ENCODE measurements at places on chromosomes 2 and 18.

- no peak for DNase-seq
Measured at GRCh38 chr2:152603166-152603565, 114.1 kb downstream of the PRPF40A start.

- DNase-seq = no peak
Measured at GRCh38 chr18:62788111-62788510, 72.8 kb downstream of the PHLPP1 start.

DNA sequence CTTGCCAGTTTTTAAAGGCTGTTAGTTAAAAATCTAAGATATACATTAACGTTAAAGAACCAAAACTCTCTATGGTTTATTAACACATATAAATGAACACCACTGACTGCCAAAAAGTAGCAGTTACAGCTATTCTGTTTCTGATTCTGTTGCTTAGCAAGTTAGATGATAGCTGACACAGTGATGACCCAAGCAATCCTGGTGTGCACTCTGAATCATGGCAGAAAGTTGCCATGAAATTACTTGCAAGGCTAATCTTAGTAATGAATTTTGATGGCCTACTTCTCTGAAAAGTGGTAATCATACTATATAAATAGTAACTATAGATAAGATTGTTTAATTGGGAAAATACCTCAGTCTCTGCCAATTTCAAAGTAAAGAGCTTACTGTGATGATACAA is 57.7 kb downstream of the ROCK2 start:
- no peak for DNase-seq

DNA sequence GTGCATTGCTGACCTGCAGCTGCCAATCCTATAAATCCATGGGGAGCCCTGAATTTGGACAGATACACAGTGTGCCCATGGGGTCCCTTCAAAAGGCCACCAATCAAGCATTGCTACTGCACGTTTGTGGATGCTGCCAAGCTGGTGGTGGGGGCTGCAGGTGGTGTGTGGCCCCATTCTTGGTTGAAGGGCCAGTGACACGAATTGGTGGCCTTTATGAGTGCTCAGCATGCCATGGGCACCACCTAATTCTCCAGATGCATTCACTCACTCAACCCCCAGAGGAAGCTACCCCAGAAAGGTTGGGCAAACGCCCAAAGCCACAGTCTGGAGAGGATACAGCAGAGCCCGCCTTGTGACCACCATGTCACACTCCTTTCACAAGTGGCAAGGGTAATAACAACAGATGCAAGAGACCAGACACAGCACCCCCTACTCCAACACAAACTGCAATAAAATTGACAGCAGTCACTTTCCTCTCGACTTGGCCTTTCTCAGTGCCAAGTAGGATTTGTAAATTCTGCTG is 27.1 kb downstream of the MC2R start:
- DNase-seq = no peak

GRCh38 chr2:227370791-227371312 is 8.3 kb downstream of the TM4SF20 start:
- no peak for DNase-seq

GRCh38 chr2:241929551-241930490 is 60.3 kb downstream of the RTP5 start:
- no peak for DNase-seq

DNA sequence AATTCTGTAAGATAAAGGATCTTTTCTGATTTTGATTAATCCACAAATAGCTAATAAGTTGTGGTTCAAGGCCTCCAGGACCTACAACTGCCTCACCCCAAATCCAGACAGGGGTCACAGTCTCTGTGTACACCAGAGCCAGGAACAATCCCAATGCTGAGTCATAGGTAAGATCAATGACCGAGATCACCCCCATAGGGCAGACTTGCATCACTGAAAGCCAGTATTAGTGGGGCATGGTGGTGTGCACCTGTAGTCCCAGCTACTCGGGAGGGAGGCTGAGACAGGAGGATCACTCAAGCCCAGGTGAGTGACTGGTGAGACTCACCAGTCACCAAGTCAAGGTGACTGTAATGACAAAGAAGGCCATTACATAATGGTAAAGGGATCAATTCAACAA is 12.9 kb downstream of the PARD6G start:
- DNase-seq = no peak

DNA sequence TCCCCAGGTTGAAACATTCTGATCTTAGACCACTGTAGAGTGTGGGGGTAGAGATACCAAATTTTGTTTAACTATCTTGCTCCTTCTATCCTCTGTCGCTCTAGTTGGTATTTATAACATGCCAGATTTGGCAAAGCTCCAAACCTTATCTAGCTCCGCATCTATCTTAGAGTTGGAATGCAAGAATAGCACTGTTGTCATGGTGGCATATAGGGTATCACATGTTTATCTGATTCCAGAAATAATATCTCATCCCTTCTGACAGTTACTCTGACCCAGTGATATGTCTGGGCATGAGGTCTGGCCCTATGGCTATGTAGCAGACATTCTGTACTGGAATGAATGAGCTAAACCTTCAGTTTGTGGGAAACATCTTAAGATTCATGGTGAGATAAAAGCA is 51.7 kb downstream of the CABYR start:
- DNase-seq = no peak

DNA sequence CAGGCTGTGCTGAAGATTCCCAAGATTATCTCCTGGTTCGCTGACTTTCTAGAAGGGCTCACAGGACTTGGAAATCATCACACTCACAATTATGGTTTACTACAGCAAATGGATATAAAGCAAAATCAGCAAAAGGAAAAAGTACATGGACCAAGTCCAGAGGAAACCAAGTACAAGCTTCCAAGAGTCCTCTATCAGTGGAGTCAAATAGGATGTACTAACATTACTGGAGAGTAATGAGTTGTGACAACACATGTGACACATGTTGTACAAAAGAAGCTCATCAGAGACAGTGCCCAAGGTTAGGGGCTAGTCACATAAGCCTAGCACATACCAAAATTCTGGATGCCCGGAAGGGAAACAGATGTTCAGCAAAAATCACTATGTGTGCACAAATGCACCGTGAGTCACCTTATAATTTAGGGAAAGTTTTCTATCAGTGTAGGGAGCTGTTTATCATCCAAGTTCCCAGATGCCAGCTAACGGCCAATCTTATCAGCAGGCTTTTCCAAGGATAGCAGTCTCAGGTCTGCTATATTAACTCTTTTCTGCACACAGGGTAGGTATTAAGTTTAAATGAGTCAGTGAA is 9.5 kb downstream of the TMEM237 start:
- no peak for DNase-seq

- peak; percentile 16 for DNase-seq
Measured at GRCh38 chr18:11309172-11309571, 159.8 kb upstream of the PIEZO2 start.

- DNase-seq = no peak
Measured at GRCh38 chr18:9173770-9174233, 37.2 kb downstream of the ANKRD12 start.

DNA sequence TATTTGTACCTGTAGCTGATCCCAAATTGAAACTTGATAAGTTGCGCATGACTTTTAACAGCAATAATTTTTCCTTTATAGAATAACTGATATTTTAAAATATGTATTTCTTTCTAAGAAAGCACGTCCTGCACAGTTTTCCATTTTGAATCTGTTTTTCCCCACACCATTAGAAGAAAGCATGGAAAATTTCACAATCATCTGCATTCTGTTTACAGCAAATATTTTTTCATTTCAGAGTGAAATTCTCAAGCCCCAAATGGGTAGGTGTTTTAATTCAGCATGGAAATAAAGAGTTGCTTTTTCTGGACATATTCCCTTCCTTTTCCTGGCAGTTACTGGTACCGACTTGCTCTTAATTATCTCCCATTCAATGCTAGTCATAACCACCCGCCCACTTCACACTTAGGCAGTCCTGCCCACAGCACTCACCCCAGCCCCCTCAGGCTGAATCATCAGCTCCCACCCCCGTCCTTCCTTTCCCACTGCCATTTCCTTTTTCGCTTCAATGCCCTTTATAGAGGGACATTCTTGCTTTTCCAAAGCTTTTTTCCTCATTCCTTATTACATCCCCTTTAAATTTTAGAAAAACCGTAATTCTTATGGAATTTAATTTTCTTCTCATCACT is 89.2 kb upstream of the GLS start:
- no peak for DNase-seq

DNA sequence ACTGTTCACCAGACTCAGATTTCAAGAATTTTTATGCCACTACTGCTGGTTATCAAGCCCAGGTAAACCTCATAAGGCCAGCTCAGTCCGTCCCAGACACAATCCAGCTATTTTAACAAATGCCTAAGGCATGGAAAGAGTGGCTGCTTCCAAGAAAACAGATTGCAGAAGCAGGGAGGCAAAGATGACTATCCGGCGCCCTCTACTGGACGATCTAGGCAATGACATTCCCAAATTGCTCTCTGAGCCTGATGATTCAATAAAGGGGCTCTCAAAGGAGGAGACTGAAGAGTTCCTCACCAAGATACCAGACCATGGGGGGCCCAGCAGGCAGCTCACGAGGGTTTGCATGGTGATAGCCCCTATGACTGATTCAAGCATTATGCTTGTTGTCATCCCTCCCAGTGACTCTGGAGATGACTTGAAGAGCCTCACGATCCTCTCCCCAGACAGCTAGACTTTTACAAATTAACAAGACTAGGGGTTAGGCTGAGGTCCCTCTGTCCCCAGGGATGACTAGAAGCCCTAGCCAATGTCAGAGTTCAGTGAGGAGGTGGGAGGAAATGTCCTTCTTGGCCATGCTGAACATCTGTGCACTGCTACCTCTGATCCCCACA is 25.0 kb downstream of the SERPINB8 start:
- DNase-seq = peak; percentile 66

DNA sequence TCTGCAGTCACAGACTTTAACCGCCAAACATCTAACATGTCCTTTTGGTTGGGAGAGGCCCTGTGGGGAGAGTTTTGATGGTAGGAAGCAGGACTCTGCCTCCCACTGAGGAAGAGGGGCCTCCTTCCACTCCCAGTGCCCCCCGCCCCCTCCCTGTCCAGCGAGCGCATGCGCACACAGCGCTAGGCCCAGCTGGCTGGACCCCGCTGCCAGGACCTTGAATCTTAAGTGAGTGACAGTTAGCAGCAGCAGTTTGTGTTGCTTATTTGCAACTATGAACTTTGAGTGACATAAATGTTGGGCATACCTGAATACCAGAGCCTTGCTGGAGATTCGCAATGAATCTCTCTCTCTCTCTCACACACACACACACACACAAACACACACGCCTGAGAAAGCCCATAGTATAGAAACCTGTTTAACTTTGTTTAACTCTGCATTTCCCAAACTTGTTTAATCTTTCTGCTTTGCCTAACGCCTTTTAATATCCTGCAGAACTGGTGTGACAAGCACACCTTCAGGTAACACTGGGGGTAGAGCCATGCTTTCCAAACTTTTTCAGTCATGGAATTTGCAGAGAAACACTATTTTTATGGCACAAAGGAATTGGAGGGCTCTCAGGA is 134.6 kb upstream of the SMAD2 start:
- DNase-seq = peak; percentile 68

DNA sequence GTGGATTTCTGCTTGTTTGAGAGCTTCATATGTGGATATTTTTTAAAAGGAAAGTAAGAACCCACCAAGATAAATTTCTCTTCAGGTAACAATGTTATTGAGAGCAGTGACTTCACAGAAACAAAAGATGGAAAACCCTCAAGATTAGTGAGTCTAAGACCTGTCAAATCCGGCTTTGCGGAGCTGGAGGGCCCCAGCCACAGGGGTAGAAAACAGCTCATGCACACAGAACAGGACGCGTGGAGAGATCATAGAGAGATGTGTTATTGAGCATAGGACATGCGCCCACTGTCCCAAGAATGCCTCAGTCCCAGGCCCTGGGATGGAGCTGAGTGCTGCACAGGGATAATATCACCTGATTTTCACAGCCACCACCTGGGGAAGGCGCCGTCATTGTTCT is 21.3 kb downstream of the EDAR start:
- DNase-seq = no peak

DNA sequence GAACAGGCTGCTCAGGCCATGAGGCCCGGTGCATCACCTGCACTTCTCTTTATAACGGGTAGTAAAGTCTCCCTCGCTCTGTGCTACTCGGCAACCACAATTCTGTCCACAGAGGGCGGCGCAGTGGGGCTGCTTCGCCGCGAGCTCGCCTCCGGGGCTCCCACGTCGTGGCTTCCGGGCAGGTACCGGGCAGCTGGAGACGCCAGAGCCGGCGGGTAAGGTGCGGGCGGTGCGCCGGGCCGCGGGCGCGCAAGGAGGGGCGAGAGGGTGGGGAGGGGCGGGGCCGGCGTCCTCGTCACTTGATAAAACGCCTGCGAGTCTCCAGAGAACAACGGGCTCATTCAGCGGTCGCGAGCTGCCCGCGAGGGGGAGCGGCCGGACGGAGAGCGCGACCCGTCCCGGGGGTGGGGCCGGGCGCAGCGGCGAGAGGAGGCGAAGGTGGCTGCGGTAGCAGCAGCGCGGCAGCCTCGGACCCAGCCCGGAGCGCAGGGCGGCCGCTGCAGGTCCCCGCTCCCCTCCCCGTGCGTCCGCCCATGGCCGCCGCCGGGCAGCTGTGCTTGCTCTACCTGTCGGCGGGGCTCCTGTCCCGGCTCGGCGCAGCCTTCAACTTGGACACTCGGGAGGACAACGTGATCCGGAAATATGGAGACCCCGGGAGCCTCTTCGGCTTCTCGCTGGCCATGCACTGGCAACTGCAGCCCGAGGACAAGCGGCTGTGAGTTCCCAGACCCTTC is at the start of gene ITGA6:
TSS of gene ITGA6 (plus strand) at position 331 of the 734 bp plus-strand sequence.
- DNase-seq = peak; percentile 69

DNA sequence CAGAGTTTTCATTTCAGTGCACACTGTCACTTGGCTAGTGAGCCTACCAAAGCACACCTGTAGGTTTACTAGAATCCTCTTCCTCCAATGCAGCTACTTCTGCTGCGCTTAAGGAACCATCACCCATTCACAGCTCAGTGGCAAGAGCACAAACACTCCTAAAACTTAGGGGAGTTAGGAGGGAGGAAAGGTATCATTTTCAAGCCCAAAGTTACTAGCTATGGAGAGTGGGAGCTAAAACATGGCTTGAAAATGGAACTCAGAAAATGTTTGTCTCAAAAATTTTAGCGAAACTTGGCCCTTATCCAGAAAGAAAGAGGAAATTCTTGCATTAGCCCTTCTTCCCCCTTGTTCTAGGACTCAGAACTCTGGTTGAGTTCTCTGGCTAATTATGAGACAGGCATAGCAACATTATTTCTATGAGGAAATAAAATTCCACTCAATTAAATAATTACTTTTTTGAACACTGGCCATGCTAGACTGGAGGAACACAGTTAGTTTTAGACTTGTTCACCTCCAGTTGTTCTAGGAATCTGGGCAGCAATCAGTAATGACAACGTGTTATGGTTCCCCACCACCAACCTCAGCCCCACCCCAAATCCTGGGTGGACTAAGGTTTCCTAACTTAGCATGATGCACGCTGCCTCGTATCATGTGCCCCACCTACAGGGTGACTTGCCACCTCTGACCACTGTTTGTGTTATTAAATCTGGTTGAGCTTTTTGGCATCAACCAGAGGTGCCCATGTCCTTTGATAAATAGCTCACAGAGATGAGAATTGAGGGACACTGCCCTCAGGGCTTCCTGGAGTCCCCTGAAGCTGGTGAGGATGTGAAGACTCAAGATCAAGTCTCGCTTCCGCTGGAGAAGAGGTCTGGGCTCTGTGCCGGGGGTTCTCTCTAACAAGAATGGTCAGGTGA is 32.8 kb downstream of the LPIN2 start:
- no peak for DNase-seq

- DNase-seq = no peak
Measured at GRCh38 chr2:237870126-237870525, 10.7 kb downstream of the RAMP1 start.

- peak; percentile 24 for DNase-seq
Measured at GRCh38 chr2:30147196-30147714, 448 bp downstream of the YPEL5 start.

- DNase-seq = no peak
Measured at GRCh38 chr2:219644801-219645480, 17.5 kb downstream of the SLC4A3 start.

All from T47D (cell line).